ENCODE measurements at places on chromosomes 7 and 10.

- no peak for DNase-seq
Observed at GRCh38 chr10:46312953-46313352, 26.2 kb downstream of the ANTXRL start.

- no peak for DNase-seq
Observed at GRCh38 chr7:107913851-107914250, 22.9 kb downstream of the DLD start.

DNA sequence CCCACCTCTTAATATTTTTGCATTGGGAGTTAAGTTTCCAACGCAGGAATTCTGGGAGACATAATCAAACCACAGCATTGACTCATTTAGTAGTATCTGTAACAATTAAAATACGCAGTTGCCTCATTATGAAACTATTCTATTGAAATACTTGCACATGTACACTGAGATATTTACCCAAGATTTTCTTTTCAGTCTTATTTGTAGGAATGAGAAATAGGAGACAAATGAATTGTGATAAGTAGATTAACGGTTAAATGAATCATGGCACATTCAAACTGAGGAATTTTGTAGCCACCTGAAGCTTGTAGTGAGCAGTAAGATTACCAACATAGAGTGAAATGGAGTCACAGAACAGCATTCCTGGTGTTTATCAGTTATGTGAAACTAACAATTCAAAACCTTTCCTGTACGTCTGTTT, 18.1 kb downstream of the RP9 start:
- DNase-seq = no peak

DNA sequence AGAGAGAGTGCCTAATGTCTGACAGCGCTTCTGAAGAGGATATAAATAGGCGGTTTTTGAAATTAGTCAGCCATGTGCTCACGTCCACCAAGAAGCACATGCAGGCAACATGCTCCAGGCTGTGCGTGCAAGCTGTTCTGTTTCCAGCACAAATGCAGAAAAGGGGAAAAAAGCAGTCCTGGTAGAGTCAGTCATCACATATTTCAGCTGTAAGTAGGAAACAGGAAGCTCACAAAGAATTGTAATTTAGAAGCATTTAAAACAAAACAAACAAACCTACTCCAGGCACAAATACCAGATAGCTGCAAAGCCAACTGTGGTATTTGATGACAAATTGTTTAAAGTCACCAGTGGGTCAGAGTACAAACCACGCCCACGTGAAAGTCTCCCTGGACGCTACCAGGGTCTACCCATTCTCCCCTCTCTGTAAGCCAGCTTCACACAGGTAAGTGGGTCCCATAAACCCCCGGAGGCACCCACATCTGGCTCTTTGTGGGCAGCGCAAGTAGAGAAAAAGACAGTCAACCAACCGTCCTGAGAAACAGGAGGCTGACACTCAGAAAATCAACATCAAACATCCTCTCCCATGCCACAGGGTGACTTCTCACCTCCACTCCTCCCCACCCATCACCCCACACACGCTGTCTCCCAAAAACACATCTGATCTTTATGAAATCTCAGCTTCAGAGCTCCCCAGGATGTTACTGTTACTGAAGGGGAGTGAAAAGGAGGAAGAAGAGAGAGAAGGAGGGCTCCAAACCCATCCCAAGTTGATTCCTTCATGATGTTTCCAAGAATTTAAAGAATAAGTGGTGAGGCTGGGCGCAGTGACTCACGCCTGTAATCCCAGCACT, 186.4 kb downstream of the FAM107B start:
- DNase-seq = no peak

DNA sequence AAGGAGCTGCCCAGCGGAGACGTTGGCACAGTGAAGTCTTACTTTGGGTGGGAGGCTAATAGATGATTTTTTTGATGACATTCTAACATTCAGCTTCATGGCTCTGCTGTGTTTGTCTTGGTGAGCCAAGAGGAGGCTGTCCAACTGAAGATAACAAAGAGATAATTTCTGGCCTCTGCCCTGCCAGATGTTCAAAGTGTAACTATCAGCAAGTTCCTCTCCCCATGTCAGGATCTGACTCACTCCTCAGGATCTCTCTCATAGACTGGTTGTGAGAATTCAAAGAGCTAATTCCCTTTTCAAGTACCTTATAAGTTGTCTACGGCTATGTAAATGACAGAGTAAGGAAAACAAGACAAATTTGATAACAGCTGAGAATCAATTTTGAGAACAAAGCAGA, 1340.9 kb downstream of the XPNPEP1 start:
- DNase-seq = no peak

DNA sequence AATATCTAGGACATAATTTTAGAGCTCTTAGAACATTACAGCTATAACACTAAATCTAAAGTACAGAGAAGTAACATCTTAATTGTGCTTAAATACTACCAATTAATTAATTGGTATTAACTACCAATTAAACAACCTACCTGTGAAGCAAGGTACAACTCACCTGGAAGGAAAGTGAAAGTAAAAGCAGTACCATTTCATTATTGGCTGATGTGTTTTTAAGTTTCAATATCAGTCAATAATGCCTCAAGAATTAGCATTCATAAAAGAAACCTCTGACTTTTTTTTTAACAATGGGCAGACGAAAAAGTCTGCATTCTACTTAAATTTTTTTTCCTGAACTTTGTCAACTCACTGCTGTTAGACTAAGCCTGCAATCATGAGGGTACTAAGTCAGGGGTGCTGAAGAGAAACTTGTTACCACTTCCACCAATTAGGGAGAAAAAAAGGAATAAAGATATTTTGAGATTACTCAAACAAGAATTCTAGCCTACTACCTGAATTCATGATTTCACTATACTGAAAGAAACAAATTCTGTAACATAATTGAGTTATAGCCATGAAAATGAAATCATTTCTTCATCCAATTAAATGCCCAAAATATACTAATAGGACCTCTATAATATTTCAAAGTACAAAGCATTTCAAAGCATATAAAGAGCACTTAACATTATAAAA, 19.9 kb downstream of the UPF2 start:
- DNase-seq = no peak

DNA sequence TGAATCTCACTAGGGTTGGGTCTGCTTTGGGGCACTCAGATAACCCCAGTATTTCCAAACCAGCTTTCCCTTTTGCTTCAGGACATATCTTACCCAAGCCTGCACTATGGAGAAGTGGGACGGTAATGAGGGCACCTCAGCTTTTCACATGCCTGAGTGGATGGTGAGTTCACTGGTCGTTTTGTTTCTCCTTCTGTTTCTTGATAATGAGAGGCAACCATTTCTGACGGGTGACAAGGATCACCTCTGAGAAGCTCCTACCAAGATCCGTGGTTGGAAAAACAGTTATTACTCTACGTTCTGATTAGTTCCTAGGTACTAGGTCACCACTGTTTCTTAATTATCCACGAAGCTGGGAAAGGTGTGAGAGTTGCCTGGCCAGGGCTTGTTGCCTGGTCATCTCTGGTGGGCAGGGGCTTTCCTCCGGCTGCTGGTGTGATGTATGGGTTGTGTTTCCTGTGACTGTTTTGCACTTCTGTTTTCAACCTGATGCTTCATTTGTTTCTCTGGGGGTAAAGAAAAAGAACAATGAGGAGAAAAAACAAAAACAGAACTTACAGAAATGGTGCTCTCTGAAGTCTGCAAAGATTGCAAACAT, 65.7 kb upstream of the STRIP2 start:
- DNase-seq = no peak

GRCh38 chr7:43868681-43869005, 674 bp downstream of the MRPS24 start:
- DNase-seq = no peak
